ENCODE measurements at places on chromosomes 2 and 18.
A peak's percentile ranks its signal among the peaks of the same experiment; 100 is the strongest.

DNA sequence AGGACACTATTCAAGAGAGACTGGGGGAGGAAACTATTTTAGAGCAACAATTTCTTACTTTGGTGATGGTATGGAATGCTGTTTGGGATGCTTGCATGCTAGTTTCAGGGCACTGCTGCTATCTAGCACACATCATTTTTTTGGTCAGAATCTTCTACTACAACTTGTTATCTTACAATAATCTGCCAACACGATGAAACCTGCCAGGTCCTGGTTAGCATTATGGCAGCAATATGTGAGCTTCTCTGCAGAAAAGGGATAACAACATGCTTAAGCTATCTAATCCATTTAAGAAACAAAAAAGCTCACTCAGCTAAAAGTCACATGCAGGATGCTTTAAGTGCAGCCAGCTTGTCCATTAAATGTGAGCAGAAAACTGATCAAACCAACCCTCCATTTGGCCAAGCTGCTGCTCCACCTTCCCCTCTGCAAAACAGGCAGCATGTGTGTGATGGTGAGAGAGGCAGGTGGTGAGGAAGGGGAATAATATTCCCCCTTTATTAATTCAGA, 30.1 kb downstream of the GAREM2 start:
- DNase-seq: no peak

DNA sequence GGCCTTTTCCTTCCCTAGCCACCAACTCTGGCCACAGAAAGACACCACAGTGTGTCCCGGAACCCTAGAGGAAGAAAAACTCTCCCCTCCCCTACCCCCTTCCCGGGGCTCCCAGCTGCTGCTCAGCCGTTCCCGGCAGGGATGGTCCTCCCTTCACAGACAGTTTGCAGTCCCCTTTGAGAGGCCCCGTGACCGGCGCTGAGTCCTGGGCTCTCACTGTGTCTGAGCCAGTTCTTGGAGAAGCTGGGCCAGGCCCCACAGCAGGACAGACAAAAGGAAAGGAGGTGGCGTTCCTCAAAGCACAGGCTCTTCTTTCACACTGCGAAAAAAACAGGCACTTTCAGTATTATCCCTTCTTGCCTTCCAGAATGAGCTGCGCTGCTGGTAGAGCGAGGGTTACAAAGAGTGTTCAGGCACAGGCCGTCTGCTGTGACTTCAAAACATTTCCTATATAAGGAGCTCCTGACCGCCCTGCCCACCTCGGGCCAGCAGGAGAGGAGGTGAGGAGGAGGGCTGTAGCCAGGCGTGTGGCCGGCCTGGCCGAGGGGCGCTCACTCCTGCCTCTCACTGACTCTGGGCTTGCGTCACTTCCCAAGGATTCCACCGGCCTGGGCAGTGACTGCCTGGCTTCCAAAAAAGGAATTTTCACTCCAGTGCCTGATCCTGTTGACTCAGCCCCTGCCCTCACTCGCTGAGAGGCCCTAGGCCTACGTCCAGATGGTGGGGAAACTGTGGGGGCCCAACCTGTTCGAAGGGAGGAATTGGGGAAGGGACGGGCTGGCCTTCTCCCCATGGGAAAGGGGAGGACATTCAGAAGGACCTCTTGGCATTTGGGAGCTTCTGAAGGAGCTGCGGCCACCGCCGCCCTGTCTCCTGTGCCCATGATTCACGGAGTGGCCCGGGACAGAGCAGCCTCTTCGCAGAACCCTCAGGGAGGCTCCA, 24.9 kb downstream of the CIDEA start:
- DNase-seq: no peak

- DNase-seq: peak; percentile 78
Observed at GRCh38 chr2:65053199-65053598, 3.0 kb upstream of the CEP68 start.

GRCh38 chr18:23213200-23213599, 77.9 kb downstream of the CABLES1 start:
- no peak for DNase-seq

DNA sequence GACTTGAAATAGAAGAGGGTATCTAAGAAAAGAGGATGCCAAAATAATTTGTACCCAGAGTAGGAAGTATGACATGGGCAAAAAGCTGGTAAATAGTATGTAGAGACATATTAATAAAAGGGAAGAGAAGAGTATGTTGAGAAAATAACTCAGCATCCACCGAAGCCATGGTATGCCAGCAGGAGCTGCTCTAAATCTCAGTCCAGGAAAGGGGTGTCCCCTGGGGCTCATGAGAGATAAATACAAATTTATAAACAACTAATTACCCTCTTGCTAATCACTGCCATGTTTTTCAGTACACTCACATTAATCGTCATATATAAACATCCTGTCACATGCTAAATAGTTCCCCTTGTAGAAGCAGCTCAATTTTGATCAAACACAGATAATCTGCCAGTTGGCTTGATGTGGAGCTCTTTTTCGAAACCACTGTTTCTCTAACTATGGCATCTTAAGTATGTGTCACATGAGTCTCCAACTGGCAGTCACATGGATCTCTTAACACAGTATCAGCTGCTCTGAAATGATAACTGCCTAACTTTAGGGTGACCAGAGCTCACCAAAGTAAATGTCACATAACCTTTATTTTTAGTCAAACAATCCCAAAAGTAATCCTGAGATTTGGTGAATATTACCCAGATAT, 31.9 kb downstream of the EXOC6B start:
- DNase-seq: no peak

DNA sequence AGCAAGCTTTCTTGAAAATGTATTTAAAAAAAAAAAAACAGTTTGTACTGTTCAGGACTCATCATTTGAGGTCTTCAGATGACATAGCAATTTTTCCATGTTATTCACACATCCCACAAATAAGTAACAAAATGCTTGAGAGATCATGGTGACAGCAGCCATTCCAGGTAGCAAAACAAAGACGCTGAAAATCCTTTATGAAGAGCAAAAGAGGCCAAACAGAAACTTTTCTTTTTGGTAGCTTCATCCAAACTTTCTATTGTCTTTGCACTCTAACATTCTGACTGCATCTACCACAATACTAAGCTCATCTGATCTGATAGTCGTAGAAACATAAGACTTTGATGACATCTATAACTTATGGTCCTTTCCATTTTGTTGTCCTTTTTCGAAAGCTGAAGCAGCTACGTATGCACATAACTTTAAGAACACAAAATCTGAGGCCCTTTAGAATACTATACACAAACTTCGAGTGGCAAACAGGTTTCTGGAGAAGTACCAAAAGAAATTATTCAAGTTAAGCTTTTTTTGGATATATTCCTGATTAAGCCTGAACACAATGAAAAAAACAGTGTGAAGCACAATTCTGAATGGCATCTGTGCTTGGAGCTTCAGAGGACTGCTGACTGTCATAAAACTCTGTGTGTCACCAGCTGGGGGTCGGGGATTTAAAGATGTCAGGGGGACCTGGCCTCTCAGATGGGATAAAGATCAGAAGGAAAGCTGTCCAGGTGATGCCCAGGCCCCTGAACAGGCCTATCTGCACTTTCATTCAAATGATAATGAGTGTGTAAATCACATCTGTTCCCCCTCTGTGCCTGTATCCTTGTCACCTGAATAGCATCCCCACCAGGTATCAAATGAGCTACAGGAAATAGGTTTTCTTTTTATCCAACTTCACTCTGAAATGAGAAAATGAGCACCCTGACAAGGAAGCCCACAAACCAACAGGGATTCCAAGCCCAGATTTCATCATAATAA, 75.8 kb downstream of the ZEB2 start:
- DNase-seq: no peak

DNA sequence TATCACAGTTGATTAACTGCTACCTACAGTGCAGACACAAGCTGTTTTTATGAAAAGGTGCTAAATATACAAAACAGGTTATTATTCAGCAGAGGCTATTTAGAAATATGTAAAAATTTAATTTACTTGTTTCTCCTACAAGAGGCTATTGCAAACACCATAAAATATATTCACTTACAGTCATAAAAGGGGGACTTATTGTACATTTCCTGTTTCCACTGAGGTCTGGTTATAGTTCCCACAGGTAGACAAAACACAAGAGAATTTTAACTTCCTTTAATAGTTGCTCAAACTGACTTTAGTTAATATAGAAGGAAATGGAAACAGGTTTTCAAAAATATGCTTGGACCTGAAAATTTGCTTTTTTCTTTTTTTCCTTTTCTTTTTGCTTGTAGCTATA, 40.0 kb upstream of the FRZB start:
- DNase-seq: no peak

GRCh38 chr2:70043252-70043875, 43.9 kb upstream of the PCBP1 start:
- peak; percentile 71 for DNase-seq
